Activated naive CD8-positive, alpha-beta T cell treated with anti-CD3 and anti-CD28 coated beads for 36 hours (primary cell): ENCODE measurements at places on chromosomes 1 and 21. TPM values are rescaled to one million over a fixed set of nuclear protein-coding genes. Genes with fewer than 3 reads are reported as not detected.

Gene RHD
- total RNA-seq: not detected

Gene KCNQ4
- 0.64 TPM for total RNA-seq

GRCh38 chr1:176494436-176494835, 31.5 kb downstream of the PAPPA2 start:
- no peaks in the 10 kb centered on the region for H3K27me3 ChIP-seq
- no peak for DNase-seq
- H3K36me3 ChIP-seq: no peaks in the 10 kb centered on the region
- H3K4me3 ChIP-seq: no peak overlapping the region
- no peak overlapping the region for H3K27ac ChIP-seq

Gene RPS6KC1
- 6.0 TPM for total RNA-seq

DNA sequence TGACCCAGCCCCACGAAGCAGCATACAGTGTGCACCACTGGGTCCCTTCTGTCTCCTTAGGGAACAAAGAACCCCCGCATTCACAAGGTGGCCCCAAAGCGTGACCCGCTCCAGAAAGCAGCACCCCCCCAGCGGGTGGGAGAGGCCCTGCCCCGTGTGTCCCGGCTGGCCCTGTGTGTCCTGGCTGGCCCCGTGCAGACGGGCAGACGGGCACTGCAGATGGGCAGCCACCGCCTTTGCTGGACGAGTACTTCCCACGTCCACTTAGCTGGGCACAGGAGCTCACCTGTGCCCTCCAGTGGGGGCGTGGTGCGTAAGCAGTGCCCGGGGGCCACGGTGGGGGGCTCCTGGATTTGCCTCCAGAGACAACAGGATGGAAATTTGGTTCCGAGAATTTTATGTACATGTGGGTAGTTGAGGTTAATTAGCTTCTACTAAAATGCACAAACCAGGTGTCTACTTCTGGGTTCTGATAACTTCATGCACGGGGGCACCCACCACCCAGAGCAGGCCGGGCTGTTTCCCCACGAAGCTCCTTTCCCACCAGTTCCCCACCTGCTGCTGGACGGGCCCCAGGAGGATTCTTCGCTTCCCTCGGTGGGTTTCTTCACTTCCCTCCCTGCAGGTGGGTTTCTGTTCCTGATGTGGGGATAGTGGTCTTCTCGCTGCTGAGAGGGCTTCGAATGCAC, 33.2 kb upstream of the SLC19A1 start:
- no peak for DNase-seq
- H3K4me3 ChIP-seq: no peak overlapping the region
- H3K36me3 ChIP-seq: no peaks in the 10 kb centered on the region
- H3K27me3 ChIP-seq: no peaks in the 10 kb centered on the region
- H3K27ac ChIP-seq: no peak overlapping the region
- H3K4me1 ChIP-seq: no peaks in the 10 kb centered on the region

Gene BPNT1
- total RNA-seq: 23.6 TPM
